ENCODE measurements at places on chromosomes 7 and 10. TPM values are rescaled to one million over a fixed set of nuclear protein-coding genes. Genes with fewer than 3 reads are reported as not detected.

The GPC2 gene
- 45.2 TPM for total RNA-seq

The LIPM gene
- not detected for total RNA-seq

The C10orf53 gene
- total RNA-seq = not detected

The HPS6 gene
- total RNA-seq = 18.7 TPM

The PON1 gene
- 0.90 TPM for total RNA-seq

The FKBP6 gene
- not detected for total RNA-seq

The NPSR1 gene
- not detected for total RNA-seq

The PSD gene
- total RNA-seq = 3.4 TPM

The CLCN1 gene
- total RNA-seq = 0.13 TPM

The CADPS2 gene
- total RNA-seq = 8.1 TPM

The SMO gene
- total RNA-seq = 70.0 TPM

The ASB10 gene
- total RNA-seq = not detected

GRCh38 chr7:36562121-36562520 is 162.2 kb downstream of the AOAH start:
- DNase-seq = no peak
- H3K27ac ChIP-seq = no peak overlapping the region
- no peak overlapping the region for H3K4me3 ChIP-seq
- H3K4me1 ChIP-seq = peaks cover 11% of the 10 kb centered on the region
- H3K27me3 ChIP-seq = no peaks in the 10 kb centered on the region

DNA sequence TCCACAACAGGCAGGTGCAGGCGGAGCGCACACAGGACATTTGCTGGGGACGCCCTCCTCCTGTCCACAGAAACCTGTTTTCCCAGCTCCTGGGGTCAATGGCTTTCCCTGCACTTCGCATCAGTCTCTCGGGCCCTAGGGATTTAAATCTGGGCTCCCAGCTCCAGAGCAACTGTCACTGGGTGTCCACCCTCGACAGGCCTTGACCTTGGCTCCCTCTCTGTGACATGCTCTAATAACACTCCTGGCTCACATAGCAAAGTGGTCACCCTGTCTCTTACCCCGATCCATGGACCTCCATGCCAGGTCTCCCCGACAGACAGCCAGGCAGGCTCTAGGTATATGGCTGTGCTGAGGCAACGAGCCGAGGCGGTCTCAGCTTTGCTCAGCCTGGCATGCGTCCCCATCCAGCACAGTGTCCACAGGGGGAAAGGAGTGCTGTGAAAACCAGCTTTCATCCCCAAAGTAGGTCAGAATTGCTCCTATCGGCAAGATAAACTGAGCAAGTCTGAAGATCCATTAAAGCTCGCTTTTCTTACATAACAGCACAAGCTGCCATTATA is 195.6 kb downstream of the TNS3 start:
- H3K4me3 ChIP-seq = no peak overlapping the region
- DNase-seq = no peak
- H3K4me1 ChIP-seq = peaks cover 1% of the 10 kb centered on the region
- no peaks in the 10 kb centered on the region for H3K27me3 ChIP-seq

DNA sequence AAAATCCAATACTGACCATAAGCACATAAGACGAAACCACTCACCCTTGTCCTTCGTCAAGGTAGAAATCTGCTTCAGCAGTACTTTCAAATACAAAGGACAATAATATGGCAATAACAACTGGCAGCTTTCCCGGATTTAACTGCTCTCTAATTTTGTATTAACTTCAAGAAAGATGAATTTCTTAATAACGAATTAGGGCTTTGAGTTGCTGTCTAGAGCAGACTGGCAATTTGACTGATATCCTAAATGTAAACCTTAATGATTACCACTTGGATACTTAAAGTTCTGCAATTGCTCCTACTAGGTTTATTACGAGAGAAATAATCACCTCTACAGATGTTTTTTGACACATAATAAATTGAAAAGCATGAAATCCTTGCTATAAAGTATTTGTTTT is 418.7 kb downstream of the MAGI2 start:
- H3K27me3 ChIP-seq = no peaks in the 10 kb centered on the region
- H3K36me3 ChIP-seq = no peaks in the 10 kb centered on the region
- no peak overlapping the region for H3K4me3 ChIP-seq

GRCh38 chr10:86062198-86062550 is 304.4 kb downstream of the GRID1 start:
- no peaks in the 10 kb centered on the region for H3K4me1 ChIP-seq
- no peak for DNase-seq
- no peaks in the 10 kb centered on the region for H3K36me3 ChIP-seq
- no peak overlapping the region for H3K27ac ChIP-seq

- no peaks in the 10 kb centered on the region for H3K36me3 ChIP-seq
- no peak overlapping the region for H3K27ac ChIP-seq
- no peaks in the 10 kb centered on the region for H3K27me3 ChIP-seq
- no peak for DNase-seq
- H3K4me3 ChIP-seq = no peak overlapping the region
- no peaks in the 10 kb centered on the region for H3K4me1 ChIP-seq
These were observed 29.9 kb downstream of the RNLS start for GRCh38 chr10:88553116-88553752.

DNA sequence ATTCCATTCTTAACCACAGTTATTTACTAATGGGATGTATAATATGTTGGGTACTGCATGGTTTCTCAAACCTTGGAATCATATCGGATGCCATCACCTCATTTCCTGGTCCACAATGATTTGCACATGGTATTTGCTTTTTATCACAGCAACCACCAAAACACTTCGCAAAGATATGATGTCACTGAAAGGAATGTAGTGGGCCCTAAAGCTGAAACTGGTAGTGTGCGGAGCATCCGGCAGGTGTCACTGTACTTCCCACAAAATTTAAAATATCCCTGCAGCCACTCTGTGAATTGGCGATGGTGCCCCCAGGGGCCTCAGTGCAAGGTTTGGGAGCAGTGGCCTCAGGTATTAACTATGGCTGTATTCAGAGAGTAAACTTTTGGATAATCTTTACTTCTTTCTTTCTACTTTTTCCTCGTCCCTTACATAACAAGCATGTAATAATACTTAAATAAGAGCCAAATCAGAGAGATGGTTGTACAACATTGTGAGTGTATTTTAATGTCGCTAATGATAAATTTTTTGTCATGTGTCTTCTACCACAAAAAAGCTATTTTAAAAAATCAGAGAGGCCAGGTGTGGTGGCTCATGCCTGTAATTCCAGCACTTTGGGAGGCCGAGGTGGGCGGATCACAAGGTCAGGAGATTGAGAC is 66.2 kb downstream of the FAM241B start:
- H3K27ac ChIP-seq = no peak overlapping the region
- H3K4me1 ChIP-seq = no peaks in the 10 kb centered on the region
- H3K4me3 ChIP-seq = no peak overlapping the region

DNA sequence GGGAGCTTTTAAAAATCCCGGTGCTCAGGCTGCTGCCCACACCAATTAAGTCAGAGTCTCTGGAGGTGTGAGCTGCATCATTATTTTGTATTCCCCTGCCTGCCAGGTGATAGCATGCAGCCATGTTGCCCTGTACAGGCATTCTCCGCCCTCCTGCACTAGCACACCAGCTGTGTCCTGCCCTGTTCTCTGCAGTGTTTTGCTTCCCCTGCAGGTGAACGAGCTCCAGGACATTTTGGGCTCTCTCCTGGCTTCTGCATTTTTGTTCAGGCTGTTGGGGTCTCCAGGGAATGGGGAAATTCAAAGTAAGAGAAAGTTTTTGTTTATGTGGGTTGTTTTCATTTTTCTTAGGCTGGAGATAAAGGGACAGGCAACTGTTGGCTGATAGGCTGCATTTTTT is 271.0 kb upstream of the COBL start:
- H3K36me3 ChIP-seq = no peaks in the 10 kb centered on the region
- H3K27me3 ChIP-seq = no peaks in the 10 kb centered on the region
- no peak overlapping the region for H3K4me3 ChIP-seq

GRCh38 chr10:71605263-71605962 is 114.2 kb downstream of the C10orf105 start:
- no peaks in the 10 kb centered on the region for H3K36me3 ChIP-seq
- peaks cover 3% of the 10 kb centered on the region for H3K4me1 ChIP-seq
- H3K27ac ChIP-seq = no peak overlapping the region
- no peak overlapping the region for H3K4me3 ChIP-seq

GRCh38 chr10:17238445-17239291 is 10.6 kb downstream of the VIM start:
- peaks cover 37% of the 10 kb centered on the region for H3K36me3 ChIP-seq
- no peaks in the 10 kb centered on the region for H3K27me3 ChIP-seq
- H3K27ac ChIP-seq = no peak overlapping the region

DNA sequence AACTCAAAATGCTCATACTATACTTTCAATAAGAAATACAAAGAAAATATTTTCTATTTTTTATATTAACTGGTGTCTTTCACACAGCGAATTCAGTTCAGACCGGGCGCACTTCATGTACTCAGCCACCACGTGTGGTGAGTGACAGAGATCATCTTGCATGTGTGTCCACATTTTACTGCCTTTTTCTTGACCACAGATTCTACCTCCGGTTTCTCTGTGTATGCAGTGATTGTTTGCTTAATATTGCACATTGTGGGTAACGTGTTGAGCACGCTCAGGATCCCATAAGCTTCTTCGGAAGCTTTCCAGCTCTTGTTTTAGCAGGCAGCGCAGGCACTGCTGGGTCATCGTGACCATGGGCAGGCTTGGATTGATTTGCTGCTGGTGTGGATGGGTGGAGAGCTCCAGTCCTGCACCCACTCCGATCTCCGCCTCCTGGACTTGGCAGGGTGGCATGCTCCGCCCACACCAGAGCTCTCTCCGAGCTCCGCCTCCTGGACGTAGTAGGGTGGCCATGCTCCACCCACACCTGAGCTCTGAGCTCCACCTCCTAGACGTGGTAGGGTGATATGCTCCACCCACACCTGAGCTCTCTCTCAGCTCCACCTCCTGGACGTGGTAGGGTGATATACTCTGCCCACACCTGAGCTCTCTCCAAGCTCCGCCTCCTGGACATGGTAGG is 253.3 kb downstream of the DIP2C start:
- no peaks in the 10 kb centered on the region for H3K4me1 ChIP-seq
- DNase-seq = peak; percentile 71
- H3K27ac ChIP-seq = no peak overlapping the region
- H3K36me3 ChIP-seq = peaks cover 8% of the 10 kb centered on the region
- no peak overlapping the region for H3K4me3 ChIP-seq

DNA sequence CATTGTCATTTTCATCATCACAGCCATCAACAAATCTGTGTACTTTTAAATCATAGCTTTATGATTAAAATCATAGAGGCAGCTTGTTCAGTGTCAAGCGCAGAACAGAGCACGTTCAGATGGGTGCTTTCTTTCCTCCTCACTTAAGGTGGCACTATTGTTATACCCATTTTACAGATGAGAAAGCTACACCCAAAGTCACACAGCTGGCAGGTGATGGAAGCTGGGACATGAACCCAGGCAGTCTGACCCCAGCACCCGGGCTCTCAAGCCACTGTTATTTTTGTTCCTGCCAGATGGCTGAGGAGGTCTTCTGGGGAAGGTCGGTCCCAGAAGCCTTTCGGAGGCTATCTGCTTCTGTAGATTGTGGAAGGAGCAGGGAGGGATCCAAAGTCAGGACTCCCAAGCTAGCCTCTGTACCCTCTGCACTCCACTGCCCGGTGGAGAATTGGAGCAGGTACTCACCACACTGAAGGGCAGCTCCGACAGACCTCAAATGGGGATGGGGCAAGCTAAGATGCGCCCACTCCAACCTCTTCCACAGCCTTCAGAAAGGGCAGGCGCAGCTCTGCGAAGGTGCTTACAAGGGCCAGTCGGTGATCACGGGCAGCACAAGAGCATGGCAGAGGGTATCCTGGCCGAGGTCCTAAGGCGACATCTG is 610 bp downstream of the AVPI1 start:
- no peak overlapping the region for H3K27ac ChIP-seq
- peak overlapping the region; percentile 82 for H3K4me3 ChIP-seq

DNA sequence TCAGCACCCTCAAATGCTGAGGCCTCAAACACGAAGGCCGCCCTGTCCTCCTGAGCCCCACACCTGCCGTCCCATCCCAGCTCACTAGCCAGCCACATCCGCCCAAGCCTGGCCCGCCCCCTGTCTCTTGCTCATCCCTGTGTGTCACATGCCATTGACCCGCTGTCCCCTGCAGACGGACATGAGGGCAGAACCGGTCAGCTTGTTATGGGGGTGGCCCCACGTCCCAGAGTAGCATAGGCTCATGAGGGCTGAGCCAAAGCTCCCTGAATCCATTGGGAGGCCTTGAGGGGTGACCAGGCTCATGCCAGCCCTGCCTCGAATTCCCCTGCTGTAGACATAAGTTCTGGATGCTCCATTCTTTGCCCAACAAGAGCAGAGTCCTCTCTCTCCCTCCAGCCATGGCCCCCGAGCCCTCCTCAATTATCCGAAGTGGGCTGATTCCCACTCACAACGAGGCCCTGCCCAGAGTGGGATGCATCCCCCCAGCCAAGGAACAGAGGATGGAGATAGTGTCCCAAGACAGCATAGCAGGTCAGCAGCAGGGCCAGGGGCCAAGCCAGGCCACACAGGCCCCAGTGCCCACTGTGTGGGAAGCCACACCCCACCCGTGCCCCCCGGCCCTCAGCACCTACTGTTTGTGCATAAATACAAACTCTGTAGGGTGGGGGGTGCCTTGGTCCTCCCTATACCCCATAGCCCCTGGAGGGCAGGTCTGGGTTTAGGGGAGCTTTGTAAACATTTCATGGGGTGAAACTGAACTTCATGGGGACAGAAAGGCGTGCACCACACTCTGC is 42.1 kb downstream of the EBF3 start:
- H3K27ac ChIP-seq = no peak overlapping the region
- no peak for DNase-seq
- H3K4me3 ChIP-seq = no peak overlapping the region
- H3K36me3 ChIP-seq = no peaks in the 10 kb centered on the region

- H3K4me1 ChIP-seq = no peaks in the 10 kb centered on the region
- H3K36me3 ChIP-seq = no peaks in the 10 kb centered on the region
- DNase-seq = no peak
- no peaks in the 10 kb centered on the region for H3K27me3 ChIP-seq
- H3K4me3 ChIP-seq = no peak overlapping the region
These were observed 381.4 kb downstream of the DGKB start for GRCh38 chr7:14521183-14521582.

GRCh38 chr7:37275078-37275710 is 173.5 kb downstream of the ELMO1 start:
- no peaks in the 10 kb centered on the region for H3K4me1 ChIP-seq
- DNase-seq = no peak
- H3K36me3 ChIP-seq = peaks cover 3% of the 10 kb centered on the region
- no peaks in the 10 kb centered on the region for H3K27me3 ChIP-seq

GRCh38 chr10:5895365-5895764 is 5.3 kb downstream of the FBH1 start:
- no peak for DNase-seq
- peaks cover 49% of the 10 kb centered on the region for H3K36me3 ChIP-seq
- no peaks in the 10 kb centered on the region for H3K4me1 ChIP-seq
- no peak overlapping the region for H3K4me3 ChIP-seq

DNA sequence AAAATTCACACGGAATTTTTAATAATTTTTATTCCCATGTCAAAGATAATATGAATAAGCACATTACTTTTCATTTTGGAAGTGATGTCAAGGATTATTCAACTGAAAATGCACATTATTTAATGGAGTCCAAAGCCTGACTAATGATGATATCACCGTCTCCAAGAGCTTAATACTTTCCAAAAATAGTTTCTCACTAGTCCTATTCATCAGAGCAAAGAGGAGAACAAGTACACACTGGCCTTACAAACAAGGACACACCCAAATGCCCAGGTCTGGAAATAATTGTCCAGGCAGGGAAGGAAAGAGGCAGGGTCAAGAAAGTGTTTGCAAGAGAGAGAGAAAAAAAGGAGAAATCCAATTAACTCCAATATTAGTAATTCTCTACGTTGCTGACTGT is 216.8 kb upstream of the CCDC6 start:
- DNase-seq = no peak
- H3K27me3 ChIP-seq = no peaks in the 10 kb centered on the region
- no peaks in the 10 kb centered on the region for H3K4me1 ChIP-seq
- H3K27ac ChIP-seq = no peak overlapping the region
- H3K4me3 ChIP-seq = no peak overlapping the region
- H3K36me3 ChIP-seq = no peaks in the 10 kb centered on the region
